NCI-H2029 treated with DMSO at 0.1 percent for 48 hours (cell line): ENCODE measurements at places on chromosomes 3 and 15.

GRCh38 chr15:72493220-72493619 is 19.1 kb downstream of the ARIH1 start:
- no peak for DNase-seq

DNA sequence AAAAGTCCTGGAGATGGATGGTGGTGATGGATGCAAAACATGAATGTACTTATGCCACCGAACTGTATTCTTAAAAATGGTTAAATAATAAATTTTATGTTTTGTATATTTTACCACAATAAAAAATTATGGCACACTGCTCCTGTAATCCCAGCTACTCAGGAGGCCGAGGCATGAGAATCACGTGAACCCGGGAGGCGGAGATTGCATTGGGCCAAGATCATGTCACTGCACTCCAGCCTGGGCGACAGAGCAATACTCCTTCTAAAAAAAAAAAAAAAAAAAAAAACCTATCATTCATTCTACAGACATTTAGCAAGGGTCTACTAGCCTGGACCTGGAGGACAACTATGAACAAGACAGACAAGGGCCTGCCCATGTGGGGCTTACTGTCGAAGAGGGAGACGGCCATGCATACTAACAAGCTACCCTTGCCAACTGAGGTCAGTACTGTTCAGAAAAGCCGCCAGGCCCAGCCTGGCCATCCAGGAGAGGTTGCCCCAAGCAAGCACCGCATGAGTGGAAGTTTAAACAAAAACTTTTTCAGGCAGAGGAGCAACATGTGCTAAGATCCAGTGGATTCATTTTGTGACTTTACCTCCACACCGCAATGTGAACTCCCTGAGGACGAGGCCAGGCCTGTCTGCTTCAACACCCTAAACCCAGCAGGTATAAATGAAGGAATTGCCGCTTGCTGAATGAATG is 2.8 kb upstream of the NEK4 start:
- no peak for DNase-seq

- DNase-seq: no peak
Measured at GRCh38 chr15:67253549-67254237, 768 bp downstream of the AAGAB start.

- no peak for DNase-seq
Measured at GRCh38 chr3:131033480-131034080, 6.9 kb downstream of the NEK11 start.

DNA sequence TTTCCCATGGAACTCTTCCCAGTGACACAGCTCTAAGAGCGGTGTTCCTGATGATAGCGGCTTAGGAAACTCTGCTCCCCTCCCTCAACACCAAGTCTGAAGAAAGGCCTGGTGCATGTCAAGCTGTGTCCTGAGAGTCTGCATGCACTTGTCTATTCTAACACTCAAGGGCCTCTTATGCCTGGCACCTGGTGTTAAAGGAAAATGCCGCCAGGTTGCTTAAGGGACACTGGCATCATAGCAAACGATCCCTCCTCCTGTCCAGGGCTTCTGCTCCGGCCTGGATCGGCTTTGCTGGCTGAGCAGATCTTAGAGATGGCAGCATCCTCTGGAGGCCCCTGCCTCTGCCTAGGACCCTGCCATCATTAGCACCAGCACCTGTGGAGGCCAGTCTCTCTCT is 121.7 kb downstream of the MEGF11 start:
- DNase-seq: peak; percentile 50

GRCh38 chr15:40091861-40092255 is 16.8 kb downstream of the BMF start:
- DNase-seq: no peak

- DNase-seq: no peak
Measured at GRCh38 chr3:41652506-41652905, 309.4 kb downstream of the ULK4 start.
